ENCODE measurements at places on chromosomes 6 and 20.

- DNase-seq: no peak
Observed at GRCh38 chr6:151413372-151414145, 22.2 kb upstream of the ZBTB2 start.

DNA sequence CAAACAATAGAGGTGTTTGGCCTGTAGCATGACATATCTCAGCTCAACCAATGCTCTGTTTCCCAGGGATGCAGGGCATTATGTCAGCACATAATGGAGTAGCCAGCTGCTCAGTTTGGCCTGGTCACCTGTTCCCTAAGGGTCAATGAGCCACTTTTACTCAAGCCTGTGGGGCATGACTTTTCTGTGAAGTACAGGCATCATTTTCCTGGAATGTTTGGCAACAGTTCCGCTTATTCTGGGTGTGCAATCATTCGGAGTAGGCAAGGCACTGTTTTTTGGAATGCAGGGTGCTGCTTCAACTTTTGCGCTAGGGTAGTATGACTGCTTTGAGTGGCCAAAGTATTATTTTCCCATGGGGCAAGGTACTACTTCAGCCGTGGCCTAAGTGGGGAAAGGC lies 665.4 kb downstream of the EPHA7 start:
- no peak for DNase-seq

GRCh38 chr20:48908656-48909319 lies 12.7 kb upstream of the ARFGEF2 start:
- no peak for DNase-seq

DNA sequence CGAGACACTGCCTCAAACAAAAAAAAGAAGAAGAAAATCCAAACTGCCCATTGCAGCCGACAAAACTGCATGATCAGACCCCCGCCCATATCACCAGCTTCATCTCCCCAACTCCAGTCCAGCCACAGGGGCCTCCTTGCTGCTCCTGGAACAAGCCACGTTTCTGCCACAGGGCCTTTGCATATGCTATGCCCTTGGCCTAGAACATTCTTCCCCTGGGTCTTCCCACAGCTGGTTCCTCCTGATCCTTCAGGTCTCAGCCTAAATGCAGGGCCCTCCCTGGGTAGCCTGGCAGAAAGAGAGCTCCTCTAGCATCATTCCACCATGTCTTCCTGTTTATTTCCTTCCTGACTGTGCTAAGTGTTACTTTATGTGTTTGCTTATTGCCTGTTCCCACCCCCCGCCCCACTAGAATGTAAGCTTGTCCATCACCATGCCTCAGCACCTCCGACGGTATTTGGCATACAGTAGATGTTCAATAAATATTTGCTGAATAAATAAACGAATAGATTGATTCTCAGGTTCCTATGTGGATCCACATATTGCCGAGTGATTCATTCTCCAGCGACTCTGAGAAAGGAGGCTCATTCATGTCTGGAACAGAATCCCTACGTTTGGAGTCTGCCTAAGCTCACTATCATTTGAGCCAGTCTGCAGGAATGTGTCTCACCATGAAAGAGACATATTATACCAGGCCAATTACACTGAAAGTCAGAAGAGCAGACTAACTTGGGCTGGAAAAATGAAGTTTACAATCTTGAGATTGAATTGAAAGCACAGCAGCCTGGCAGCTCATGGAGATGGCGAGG lies 56.1 kb downstream of the NFATC2 start:
- peak; percentile 6 for DNase-seq

GRCh38 chr6:164200071-164200470 lies 785.6 kb downstream of the QKI start:
- no peak for DNase-seq

DNA sequence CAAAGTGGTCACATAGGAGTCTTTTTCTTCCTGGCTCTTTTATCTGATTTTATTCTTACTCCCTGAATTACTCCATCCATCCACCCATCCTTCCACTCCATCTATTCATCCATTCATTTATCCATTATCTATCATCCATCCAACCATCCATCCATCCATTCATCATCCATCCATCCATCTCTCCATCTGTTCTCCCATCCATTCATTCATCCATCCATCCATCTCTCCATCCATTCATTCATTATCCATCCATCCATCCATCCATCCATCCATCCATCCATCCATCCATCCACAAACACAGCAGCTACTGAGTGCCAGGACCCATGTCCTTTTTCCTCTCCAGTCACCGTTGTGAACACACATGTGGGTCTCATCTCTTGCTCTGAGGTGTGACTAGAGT lies 78.5 kb upstream of the NNAT start:
- no peak for DNase-seq

GRCh38 chr6:144460327-144461095 lies 175.4 kb downstream of the UTRN start:
- DNase-seq: no peak

DNA sequence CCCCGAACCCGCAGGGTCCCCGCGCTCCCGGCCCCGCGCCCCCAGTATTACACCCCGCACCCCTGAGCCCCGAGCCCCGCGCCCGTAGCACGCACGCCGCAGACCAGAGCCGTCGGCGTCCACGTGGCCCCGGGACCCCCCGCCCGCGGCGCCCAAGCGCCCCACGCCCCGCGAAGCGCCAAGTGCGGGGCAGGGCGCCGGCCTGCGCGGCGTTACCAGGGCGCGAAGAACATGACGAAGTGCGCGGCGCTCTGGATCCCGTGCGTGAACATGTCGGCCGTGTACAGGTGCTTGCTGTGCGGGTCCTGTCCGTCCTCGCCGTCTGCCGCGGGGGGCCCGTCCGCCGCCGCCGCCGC lies 312 bp downstream of the TXNDC5 start:
- no peak for DNase-seq

DNA sequence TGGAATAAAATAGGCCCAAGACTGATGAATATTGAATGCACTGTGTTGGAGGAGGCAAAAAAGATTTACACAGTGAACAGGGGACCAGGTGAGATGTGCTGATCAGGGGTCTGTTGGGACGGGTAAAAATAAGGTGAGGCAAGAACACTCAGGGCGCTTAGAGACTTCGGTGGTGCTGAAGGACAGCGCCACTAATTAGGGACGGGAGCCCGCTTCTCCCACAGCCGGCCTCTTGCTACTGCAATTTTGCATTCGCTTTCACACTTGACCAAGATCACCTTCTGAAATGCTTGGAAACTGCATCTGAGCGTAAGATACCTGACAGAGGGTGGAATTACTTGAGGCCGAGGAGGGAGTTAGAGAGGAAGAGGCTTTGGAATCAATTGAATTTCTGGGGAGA lies 7.3 kb downstream of the TFAP2D start:
- no peak for DNase-seq

GRCh38 chr6:132392792-132393191 lies 8.5 kb downstream of the MOXD1 start:
- DNase-seq: no peak

- no peak for DNase-seq
Observed at GRCh38 chr6:83098589-83098988, 31.1 kb downstream of the DOP1A start.

DNA sequence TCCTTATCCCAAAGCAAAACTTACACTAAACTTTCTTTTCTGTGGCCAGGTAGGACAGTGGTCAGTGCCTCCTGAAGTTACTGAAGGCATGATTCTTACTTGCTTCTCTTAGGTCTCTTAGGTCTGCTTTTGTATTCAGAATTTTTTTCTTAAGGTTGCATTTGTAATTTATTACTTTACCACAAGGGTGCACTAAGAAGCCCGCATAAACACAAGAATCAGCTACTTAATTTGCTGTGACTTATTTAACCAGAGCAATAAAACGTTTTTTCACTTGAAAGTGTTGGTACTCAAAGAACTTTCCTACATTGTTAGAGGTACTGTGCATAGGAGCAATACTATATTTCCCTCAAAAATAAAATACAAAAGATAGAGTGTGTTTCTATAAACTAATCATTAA lies 75.4 kb upstream of the LAMA2 start:
- DNase-seq: peak; percentile 47

DNA sequence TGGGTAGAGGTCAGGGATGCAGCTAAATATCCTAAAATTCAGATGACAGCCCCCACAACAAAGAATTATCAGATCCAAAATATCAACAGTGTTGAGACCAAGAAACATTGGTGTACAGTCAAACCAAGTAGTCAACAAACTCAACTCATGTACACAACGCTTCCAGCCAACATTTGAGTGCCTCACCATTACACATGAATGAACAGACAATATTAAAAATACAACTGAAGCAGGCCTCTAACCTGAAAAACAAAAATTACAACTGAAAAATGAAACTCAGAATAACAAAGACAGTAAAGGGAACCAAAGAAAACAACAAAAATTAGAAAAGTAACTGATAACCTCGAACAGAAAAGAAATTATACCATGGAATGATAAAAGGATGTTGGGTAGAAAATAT lies 46.2 kb downstream of the HACE1 start:
- no peak for DNase-seq

DNA sequence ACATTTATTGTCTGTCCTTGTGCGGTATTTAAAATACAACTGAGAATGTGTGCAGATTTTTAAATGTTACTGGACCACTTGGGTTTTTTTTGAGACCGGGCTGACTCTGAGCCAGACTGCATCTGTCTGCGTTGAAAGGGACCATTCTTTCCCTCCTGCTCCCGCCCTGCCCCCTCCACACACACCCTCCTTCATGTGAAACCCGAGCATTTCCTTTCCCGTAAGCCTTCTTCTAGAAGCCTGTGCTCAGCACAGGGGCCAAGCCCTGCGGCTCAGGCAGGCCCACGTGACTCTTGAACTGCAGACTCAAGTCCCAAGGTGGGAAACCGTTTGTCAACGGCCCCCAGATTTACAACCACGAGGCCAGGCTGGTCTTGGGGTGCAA lies 82.7 kb upstream of the FOXC1 start:
- DNase-seq: peak; percentile 42

DNA sequence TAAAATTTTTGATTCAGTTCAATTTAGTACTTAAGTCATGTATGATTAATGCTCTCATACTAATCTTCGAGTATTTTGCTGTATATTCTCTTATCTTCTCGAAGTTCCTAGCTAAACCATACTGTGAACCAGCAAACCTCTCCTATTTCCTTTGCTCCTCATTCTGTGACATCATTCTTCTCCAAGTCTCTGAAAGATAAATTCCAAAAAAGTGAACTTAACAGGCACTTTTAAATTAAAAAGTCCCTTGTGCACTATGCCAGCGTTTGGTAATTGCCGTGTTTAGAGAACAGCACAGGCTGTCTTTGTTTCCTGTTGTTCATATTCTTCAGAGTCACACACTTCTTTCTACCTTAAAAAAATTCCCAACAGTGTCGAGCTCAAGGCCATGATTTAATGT lies 188.4 kb upstream of the PHACTR1 start:
- DNase-seq: no peak

GRCh38 chr6:122649701-122650100 lies 39.5 kb downstream of the PKIB start:
- no peak for DNase-seq

GRCh38 chr6:159074120-159074684 lies 29.4 kb upstream of the TAGAP start:
- DNase-seq: peak; percentile 28

- DNase-seq: no peak
Observed at GRCh38 chr6:39407446-39407993, 85.0 kb upstream of the KCNK16 start.

GRCh38 chr6:168032005-168032760 lies 34.7 kb downstream of the KIF25 start:
- DNase-seq: peak; percentile 57

DNA sequence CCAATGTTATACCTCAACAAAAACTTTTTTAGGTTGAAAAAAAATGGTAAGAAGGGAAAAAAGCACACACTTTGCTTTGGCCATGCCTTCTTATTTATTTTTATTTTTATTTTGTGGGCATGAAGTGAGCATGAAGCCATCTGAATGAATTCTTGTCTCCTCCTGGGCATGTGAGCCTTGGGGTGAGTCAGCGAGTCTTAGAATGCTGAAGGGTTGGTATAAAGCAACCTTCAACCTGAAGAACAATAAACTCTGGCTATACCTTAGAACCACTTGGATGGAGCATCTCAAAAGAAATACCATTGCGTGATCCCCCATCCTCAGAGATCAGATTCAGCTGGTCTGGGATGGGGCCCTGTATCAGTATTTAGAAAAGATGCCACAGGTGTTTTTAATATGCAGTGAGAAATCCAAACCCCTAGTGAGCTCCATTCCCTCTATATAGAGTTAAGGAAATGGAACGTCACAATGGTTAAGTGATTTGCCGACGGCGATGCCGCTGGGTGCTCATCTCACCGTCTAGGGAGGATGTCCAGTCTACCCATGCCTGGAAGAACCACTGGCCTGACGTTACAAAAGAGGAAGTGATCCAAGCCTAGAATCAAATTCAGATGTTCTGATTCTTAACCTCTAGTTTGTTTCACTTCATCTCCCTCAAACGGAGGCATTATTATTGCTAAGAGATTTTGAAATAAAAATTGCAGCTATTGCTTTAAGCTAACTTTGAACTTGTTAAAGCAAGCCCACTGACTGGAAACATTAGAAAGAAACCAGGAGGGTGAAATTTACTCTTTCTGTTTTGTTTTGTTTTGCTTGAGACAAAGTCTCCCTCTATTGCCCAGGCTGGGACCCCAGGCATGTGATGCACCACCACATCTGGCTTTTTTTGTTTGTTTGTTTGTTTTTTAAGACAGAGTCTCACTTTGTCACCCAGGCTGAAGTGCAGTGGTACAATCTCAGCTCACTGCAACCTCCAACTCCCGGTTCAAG lies 67.1 kb downstream of the EDN1 start:
- DNase-seq: peak; percentile 91

GRCh38 chr6:143498428-143498827 lies 13.1 kb downstream of the FUCA2 start:
- DNase-seq: no peak

DNA sequence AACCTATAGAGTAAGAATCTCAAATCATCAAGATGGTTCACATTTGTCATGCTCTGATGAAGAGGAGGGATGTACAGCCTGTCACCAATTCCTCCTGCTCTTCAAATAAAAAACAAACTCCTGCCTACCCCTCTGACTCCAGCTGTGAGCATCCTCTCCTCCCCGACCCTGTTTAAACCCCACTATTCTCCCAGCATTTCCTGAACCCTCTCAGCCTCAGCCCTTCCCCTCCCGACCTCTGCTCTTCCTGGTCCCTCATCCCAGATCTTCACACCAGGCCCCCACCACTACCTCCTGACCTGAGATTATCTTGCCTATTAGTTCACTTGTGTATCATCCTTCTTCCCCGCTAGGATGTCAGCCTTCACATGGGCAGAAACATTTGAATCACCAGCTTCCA lies 75.8 kb downstream of the ZMYND8 start:
- no peak for DNase-seq

- DNase-seq: no peak
Observed at GRCh38 chr6:52335576-52335975, 26.4 kb upstream of the PAQR8 start.

DNA sequence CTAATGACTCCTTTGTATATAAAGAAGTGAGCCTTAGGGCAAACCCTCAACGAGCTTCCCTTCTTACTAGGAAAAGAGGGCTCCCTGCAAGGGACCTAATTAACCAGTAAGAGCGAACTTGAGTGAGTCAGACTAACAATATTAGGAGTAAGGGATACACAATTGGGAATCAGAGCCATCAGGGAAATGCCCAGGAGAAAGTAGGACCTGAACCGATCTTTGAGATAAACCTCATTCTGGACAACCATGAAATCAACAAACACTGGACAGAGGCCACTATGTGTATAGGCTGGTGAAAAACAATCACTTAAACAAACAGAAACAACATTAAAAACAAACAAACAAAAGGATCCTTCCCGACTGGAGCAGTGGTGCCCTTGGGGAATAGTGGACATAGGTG lies 120.8 kb downstream of the EDN1 start:
- DNase-seq: no peak

GRCh38 chr6:90195094-90195829 lies 101.4 kb downstream of the BACH2 start:
- DNase-seq: no peak
